GM12891 (cell line): ENCODE measurements at places on chromosomes 13 and 19.

GRCh38 chr19:6945733-6946132 lies 58.4 kb downstream of the ADGRE1 start:
- DNase-seq: no peak

DNA sequence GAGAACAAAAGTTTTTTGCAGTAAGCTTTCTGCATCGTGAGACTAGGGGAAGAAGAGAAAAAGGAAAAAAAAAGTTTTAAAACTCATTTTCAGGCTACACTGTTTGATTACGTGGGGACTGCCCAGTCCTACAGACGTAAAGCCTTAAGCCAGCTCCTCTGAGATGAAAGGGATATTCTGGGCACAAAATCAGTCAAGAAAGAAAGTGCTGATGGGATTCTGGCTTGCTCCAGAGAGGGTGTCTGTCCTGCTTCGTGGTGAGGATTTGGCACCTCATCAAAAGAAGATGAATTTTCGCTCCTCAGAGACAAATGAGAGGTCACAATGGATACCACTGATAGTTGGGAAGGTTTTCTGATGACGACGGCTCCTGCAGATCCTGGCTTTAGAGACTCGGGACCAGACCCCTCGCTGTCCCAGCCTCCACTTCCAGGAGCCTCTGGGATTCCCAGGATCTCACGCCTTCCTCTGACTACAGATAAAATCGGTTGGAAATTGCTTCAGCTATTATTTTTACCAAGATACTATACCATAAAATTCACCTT lies 9.7 kb downstream of the TEX29 start:
- no peak for DNase-seq

DNA sequence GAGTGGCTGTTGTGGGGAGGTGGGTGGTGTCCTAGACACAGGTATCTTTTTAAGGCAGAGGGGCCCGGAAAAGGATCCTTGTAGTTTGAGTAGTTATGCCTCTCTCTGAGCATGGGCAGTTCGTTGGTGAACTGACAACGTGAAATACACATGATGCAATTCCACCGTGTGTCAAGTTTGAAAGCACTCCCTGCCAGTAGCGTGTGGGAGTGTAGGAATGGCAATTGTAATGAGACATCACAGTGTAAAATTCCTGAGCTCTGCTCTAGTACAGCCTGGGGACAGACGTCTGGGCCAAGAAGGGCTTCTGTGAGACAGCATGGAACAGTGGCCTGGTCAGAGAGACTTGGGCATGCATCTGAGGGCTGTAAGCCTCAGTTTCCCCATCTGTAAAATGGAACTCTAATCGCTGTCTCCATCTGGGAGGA lies 10.4 kb upstream of the ASF1B start:
- DNase-seq: no peak

DNA sequence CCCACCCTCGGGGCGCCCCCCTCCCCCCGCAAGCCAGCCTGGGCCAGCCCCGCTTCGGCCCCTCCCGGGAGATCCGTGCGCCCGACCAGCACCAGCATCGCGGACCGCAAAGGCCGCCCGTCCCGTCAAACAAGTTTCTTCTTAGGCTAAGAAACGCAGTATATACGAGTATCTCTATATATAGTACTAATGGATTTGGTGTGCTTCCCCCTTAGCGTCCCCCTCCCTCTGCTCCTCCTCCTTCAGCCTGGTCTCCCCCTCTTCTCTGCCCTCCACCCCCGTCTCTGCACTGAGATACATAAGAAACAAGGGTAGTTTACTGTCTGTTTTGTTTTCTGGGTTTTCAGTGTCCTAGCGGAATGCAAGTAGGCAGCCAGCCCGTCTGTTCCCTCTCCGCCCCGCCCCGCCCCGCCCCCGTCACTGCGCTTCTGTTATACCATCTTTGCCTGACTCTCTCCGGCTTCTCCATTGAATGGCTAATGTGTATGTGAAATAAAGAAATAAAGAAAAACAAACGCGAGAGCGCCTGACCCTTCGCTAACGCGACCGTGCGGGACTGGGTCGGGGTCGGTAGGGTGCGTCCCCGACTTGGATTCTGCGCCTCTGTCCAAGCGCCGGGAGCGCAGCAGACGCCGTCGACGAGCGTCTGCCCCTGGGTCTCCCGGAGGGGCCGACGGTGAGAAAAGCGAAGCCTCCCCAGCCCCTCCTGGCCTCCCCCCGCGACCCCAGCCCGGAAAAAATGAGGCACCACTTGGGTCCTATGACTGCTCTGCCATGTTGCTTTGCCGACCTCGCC lies 4.2 kb downstream of the LYL1 start:
- no peak for DNase-seq

DNA sequence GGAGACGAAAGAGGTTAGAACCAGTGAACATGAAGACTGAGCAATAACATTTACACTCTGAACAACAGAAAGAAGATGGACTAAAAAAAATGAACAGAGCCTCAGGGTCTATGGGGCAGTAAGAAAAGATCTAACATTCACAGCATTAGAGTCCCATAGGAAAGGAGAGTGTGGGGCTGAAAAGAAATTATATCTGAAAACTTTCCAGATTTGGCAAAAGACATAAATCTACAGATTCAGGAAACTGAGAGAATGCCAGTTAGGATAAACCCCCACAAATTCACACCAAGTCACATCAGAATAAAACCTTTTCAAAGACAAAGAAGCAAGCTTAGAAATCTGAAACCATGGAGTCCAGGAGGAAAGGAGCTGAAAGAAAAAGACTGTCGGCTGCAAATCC lies 20.3 kb upstream of the TUBGCP3 start:
- no peak for DNase-seq

GRCh38 chr19:23437901-23438300 lies 42.6 kb upstream of the ZNF91 start:
- no peak for DNase-seq

DNA sequence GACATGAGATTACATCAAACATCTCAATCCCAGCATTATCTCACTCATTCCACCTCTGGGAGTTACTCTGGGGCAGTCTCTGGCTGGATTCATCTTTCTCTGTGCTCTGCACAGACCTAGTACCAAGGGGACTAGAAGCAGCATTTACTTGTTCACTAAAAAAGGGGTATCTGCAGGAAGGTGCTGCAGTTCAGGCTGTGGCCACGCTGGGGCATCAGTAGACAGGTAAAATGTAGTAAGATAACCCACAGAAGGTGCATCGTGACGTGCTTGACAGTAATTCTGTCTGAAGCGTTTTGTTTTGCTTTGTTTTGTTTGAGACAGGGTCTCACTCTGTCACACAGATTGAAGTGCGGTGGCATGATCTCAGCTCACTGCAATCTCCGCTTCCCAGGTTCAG lies 29.3 kb downstream of the ZNF564 start:
- no peak for DNase-seq

DNA sequence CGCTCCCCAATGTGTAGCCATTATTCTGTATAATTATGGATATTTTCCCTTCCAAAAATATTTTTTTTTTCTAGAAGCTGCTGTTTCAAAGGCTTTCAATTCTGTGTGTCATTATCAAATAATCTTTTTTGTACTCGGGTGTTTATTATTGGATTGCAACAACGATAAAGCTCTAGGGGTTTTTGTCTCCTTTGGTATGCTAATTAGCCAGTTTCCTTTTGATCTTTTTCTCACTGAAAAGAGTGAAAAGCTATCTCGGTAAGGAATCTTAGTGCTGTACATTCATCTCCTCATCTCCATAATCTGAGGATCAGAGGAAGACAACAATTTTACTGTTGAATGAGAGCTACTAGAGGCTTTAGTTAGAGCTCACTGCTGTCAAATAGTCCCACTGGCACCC lies 136.6 kb downstream of the OLFM4 start:
- no peak for DNase-seq

- no peak for DNase-seq
Measured at GRCh38 chr13:83731113-83731512, 151.2 kb downstream of the SLITRK1 start.

- DNase-seq: no peak
Measured at GRCh38 chr13:110157718-110158117, 149.2 kb downstream of the COL4A1 start.

DNA sequence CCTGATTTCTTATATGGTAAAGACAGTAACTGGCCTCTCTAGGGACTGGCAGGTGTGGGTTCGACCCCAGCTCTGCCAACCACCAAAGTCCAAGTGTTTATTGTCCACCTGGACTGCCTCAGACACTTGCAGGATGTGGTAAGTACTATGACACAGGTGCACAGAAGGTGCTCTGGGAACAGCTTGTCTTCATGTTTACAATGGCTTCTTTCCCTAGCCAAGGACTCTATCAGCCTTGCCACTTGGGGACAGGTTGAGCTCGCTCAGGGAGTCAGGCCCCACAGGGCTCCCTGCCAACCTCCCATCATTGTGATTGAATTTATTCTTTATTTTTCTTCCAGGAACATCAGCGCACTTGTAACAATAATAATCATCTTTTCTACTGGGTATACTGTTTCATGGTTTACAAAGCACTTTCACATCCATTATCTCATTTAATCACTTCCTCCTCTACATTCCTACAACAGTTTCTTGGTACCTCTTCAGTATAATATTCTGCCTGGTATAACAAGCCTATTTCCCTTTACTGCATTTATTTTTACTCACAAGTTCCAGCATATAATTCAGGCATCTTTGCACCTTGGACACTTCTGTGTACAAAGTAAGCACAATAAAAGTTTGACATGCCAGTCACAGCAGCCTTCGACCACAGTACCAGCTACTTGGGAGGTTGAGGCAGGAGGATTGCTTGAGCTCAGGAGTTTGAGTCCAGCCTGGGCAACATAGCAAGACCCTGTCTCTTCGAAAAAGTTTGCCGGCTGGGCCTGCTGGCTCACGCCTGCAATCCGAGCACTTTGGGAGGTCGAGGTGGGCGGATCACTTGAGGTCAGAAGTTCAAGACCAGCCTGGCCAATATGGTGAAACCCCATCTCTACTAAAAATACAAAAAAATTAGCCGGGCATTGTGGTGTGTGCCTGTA lies 24.2 kb upstream of the GATAD2A start:
- no peak for DNase-seq

- DNase-seq: no peak
Measured at GRCh38 chr13:59424661-59425060, 739.1 kb downstream of the DIAPH3 start.

DNA sequence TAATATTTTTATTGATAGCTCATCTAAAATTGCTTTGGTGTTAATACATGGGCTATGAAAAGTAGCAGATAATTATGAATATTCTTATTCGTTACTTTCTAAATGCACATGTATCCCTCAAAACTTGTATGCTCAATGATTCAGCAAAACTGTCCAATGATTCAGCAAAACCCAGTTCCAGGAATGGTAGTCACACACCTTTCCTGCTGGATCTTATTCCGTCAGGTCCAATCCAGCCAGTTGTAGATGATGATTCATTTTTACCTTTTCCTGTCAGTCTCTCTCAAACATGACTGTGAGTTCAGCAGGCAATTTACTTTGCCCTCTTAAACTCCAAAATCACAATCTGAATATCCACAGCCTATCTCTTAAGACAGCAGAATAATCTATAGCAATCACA lies 1082.6 kb downstream of the EFNB2 start:
- no peak for DNase-seq

GRCh38 chr13:36891752-36892151 lies 28.3 kb downstream of the SMAD9 start:
- no peak for DNase-seq

GRCh38 chr13:30088312-30088855 lies 219.0 kb downstream of the KATNAL1 start:
- no peak for DNase-seq

GRCh38 chr13:95235974-95236373 lies 65.3 kb downstream of the ABCC4 start:
- no peak for DNase-seq

DNA sequence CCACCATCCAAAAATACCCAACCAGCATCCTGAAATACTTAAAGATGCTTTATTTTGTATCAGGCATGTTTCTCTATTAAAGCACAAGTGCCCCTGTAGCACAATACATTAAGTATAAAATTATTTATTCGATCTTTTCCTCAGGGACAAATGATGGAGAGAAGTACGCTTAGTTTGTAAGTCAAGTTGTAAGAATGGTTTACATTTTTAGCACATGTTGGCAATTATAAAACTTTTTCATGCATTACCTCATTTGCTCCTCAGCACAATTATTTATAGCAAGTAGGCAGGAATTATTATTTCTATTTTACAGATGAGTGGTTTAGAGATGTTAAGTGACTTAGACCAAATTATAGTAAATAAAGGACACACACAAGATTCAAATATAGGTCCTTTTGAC lies 232.6 kb upstream of the HTR2A start:
- DNase-seq: no peak

DNA sequence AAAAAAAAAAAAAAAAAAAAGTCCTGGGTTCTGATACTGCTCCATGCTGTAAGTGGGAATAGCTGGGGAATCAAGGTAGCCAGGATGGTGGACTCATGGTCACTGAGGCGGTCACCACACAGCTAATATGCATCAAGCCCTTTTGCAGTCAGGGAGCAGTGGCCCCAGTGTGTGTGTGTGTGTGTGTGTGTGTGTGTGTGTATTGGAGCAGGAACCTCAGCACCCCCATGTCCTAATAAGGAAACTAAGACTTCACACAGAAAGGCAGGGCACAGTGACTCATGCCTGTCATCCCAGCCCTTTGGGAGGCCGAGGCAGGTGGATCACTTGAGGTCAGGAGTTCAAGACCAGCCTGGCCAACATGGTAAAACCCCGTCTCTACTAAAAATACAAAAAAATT lies 12.0 kb downstream of the B3GNT3 start:
- no peak for DNase-seq

- no peak for DNase-seq
Measured at GRCh38 chr13:66830940-66831716, 399.0 kb downstream of the PCDH9 start.

DNA sequence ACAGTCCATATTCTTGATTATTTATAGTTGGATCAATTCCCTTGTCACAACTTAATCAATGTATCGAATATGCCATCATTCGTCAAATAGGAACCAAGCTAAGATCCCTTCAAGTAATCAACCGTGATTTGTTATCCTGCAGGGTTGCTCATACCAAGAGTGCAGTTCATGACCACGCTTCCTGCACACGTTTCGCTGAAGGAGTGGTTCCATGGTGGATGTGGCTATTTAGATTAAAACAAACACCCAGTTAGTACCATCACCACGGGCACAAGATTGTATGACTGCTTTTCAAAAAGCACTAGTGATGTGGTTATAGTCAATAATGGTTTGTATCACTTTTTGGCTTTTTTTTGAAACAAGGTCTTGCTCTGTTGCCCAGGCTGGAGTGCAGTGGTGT lies 41.1 kb upstream of the CCNE1 start:
- no peak for DNase-seq

GRCh38 chr19:31344403-31344802 lies 4.8 kb downstream of the TSHZ3 start:
- no peak for DNase-seq
